Esophagus mucosa (tissue), 1 donor: ENCODE measurements at places on chromosomes 7 and 10. TPM values are rescaled to one million over a fixed set of nuclear protein-coding genes. Genes with fewer than 3 reads are reported as not detected.

UCN3 gene
- total RNA-seq, result not detected

ITGB8 gene
- 16.3 TPM for total RNA-seq

CLEC5A gene
- total RNA-seq, result 0.20 TPM

ZNF212 gene
- 7.5 TPM for total RNA-seq

CLDN4 gene
- total RNA-seq, result 149 TPM

DGKB gene
- total RNA-seq, result 0.08 TPM

PNLIPRP2 gene
- total RNA-seq, result not detected

CTAGE8 gene
- total RNA-seq, result 1.8 TPM

SPOCK2 gene
- 1.5 TPM for total RNA-seq

DEPP1 gene
- total RNA-seq, result 3.3 TPM

DNAJC1 gene
- 13.6 TPM for total RNA-seq

AGAP5 gene
- 2.7 TPM for total RNA-seq

DNA sequence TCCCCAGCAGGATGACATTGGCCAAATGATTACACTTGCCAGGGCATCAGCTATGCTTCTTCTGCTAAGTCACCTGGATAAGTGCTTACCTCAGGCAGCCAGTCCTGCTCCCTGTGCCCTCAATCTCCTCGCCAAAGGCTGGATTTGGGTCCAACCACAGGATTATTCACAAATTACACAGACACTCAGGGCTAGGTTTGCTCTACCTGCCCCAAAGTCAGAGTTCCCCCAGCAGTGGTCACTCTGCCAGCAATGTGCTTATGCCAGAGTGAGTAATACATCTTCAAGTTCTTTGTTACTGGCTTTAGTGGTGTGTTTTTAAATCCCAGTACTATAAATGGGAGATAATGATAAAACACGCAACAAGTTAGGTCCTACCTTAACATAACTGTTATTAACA, 189.7 kb upstream of the SEMA3D start:
- no peak for ATAC-seq

- ATAC-seq, result no peak
Observed at GRCh38 chr7:112159351-112159750, 46.8 kb downstream of the DOCK4 start.

- no peak for ATAC-seq
Observed at GRCh38 chr10:7457478-7458316, 46.9 kb upstream of the SFMBT2 start.

GRCh38 chr10:78505657-78506056, 472.0 kb downstream of the RPS24 start:
- ATAC-seq, result no peak

DNA sequence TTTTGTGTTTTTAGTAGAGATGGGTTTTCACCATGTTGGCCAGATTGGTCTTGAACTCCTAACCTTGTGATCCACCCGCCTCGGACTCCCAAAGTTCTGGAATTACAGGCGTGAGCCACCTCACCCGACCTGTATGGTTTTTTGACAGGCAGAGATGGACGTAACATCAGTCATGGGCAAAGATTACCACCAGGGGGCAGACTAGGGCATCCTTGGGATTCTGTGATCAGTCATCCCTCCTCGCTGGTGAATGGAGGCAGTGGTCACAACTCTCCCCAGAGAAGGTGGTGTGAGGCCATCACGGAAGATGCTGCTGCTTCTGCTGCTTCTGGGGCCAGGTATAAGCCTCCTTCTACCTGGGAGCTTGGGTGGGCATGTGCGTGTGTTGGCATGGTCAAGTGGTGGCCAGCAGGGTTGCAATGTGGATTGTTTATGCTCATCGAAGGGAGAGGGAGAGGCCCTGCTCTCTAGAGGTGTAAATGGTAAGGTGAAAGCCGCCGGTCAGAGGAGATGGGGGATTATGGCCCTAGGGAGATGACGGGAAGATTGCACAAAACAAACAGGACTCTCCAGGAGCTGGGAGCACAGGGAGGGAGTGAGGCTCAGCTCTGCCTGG, 122.7 kb upstream of the PRSS1 start:
- ATAC-seq, result peak; percentile 73

- no peak for ATAC-seq
Observed at GRCh38 chr10:94370501-94370900, 7.8 kb upstream of the NOC3L start.

DNA sequence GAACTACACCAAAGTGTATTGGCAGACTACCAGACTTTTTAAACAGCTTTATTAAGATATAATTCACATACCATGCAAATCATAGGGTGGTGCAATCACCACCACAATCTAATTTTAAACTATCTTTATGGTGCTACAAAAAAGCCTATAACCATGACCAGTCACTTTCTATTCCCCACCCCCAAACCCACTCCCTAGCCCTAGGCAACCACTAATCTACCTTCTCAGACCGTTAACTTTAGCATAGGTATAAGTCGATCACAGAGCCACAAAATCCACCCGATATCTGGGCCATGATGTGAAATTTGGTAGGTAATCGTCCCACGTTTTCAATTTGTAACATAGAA, 536 bp upstream of the POM121 start:
- ATAC-seq, result peak; percentile 18

DNA sequence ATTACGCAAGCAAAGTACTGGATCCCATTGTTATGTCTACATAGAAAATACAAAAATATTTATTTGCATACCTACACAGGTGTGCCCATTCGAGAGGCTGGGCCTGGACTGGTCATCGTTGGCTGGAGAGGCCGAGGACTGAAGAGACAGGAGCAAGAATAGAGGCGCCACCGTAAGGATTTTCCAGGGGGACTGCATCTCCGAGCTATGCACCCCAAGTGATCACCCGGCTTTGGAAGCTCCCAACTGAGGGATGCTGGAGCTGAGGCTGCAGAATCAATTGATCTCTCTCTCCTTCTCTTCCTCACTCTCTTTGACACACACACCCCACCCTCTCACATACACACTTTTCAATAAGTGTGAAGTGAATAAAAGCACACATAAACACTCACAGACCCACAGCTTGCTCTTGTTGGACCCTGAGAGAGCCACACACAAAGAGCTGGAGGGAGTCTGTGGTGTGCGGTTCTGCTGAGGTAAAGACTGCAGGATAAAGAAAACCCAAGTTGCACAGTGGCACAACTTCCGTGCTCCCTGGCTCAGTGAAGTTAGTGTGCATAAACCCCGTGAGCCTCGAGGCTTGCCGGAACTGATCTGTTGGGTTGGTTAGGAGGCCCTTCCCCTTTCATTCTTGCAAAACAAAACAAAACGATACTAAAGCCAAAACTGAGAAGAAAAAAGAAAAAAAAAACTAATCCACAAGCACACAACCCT, at the start of gene AOAH:
TSS of gene AOAH (minus strand) at position 544 of the 714 bp plus-strand sequence. CDS start at position 198, 346 bp downstream.
- ATAC-seq, result peak; percentile 65

DNA sequence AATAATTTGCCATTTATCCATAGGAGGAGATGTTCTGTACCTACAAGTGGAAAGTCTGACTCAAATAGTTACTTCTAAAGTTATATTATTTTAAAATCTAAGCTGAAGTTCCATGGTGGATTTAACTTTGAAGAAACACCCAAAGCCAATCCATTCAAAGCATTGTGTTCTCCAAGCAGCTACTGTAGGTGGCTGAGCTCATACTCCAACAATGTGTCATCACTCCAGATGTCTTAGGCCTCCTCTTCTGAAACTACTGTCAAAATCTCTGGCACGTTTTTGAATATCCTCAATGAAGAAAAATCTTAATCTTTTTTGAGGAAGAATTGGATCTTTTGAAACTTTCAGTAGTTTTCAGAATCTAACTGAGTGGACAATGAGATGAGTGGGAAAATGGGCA, 169.1 kb downstream of the PTEN start:
- peak; percentile 48 for ATAC-seq

DNA sequence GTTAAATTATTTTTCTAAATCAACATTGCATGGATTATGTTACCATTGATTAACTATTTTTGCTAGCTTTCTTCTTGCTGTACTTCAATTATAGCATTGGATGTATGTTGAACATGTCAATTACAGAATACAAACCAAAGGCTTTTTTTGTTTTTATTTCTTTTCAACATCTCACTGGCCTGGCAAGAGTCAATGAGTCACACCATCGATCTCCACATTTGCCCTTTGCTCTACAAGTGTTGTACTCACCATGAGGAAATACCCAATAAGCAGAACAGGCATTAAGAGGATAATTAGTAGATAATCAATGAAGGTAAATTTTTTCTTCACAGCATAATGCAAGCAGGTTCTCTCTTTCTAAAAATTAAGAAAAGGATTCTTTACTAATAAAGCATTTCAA, 23.3 kb downstream of the ANKRD22 start:
- no peak for ATAC-seq

- no peak for ATAC-seq
Observed at GRCh38 chr10:116126954-116127695, 145.9 kb downstream of the GFRA1 start.

GRCh38 chr7:38185395-38186307, 7.6 kb downstream of the STARD3NL start:
- ATAC-seq, result no peak

DNA sequence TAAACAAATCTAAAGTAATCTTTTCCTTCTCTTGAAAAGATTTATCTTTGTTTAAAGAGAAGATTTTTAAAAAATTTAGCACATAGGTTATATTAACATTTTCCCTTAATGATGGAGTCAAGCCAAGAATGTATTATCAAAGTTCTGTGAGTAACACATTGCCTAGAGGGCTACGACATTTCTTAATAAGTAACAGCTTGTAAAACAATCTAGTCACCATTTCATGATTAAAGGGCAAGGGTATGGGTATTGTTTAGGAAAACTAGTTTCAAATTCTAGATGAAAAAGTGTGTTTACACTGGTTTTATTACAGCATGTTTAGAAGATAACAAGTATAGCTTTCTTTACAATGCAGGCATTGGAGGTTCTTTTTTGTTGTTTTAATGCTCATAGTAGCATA, 28.6 kb upstream of the LAMB4 start:
- no peak for ATAC-seq

GRCh38 chr10:70227548-70228320, 5.5 kb downstream of the PPA1 start:
- peak; percentile 89 for ATAC-seq

DNA sequence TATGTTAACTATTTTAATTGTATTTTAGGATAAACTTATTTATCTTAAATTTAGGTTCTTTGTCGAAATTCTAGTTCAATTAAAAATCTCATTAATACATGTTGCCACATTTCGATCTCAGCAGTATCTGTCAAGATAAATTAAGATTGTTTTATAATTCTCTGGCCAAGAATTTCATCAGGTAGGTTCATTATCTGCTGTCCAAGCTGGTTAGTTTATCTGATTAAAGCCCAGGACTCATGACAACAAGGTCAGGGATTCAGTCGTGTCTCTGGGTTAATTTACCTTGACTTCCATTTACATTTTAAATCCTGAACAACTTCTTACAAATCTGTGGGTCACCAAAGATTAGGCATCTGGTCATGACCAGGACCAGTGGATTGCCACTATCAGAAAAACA, 7.6 kb downstream of the STEAP4 start:
- no peak for ATAC-seq

DNA sequence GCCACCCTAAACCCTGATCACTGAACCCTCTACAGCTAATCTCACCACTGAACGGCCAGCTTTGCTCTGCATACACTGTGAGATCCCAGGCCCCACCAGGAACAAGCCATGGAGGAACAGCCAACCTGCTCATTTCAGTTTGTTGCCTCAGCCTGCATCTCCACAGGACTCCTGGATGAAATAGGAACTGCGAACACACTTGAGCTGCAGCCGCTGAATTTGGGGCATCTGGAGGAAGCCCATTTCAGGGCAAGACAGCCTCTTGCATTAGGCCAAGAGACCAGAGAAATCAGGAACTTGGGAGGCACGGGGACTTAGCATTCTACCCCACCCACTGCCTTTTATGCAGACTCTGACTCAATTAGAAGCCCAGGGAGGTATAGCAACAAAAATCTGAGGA, 14.5 kb upstream of the EGR2 start:
- no peak for ATAC-seq

- ATAC-seq, result peak; percentile 97
Observed at GRCh38 chr7:127347567-127348246, 44.8 kb downstream of the ZNF800 start.

DNA sequence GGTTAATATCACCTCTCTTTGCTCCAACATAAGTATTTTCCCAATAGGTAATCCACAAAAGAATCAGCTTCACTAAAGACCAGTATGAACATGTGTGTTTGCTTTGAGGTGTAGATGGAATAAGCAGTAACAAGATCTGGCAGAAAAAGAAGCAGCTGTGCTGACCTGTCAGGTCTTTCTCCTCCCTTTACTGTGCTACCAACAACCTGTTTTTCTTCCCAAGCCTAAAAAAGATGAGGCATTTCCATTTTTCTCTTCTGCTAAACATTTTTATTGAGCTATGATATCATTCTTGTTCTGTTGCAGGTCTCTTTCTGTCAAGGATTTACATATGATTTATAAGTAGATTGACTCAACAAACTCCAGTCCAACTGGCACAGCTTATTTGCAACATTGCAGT, 315.2 kb upstream of the GLI3 start:
- peak; percentile 99 for ATAC-seq

DNA sequence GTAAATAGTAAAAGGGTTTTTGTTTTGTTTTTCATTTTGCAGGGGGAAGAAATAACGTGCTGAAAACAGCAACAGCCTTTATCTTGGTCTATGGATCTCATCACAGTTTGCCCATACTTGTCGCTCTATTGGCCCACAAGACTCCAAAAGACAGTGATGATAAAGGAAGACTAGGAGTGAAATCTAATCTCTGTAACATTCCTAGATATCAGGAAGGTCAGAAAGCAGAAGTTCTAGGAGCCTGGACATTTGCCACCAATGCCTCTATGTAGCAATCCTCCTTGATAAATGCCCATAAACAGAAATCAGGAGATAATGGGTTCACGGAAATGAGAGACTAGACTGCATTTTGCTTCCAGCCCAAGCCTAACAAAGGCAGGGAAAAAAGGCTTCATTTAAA, 8.9 kb downstream of the CUBN start:
- no peak for ATAC-seq

- no peak for ATAC-seq
Observed at GRCh38 chr10:119700321-119700954, 25.4 kb upstream of the INPP5F start.

DNA sequence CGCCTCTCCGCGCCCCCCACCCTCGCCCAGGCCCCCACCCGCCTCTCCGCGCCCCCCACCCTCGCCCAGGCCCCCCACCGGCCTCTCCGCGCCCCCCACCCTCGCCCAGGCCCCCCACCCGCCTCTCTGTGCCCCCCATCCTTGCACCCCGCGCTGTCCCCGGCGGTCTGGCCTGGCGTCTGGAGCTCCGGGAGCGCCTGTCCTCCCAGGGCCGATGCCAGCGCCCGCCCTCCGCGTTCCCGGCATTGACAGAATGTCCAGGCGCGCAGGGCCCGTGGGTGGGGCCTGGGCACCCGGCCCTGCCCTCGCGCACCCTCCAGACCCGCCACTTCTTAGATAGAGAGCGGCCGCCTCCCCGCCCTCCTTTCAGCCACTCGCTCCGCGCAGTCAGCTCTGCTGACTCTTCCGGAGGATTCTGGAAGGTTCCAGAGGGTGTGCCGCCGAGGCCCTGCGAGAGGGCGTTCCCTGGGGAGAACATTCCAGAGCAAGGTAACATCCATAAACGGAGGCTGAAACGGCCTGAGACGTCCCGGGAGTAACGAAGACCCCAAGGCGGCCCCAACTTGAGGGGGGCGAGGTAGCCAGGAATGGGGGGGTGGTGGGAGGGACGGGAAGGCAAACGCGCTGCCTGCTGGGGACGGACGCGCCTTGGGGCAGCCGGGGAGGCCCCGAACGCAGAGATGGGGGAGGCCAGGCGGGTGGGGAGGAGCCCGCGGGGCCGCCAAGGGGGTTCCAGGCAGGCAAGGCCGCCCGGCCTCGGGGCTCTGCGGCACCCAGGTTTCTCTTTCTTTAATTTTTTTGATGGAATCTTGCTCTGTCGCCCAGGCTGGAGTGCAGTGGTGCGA, 117.8 kb downstream of the DYNC2I1 start:
- ATAC-seq, result no peak
